MV-4-11 (cell line): ENCODE measurements at places on chromosomes 4 and X.

- DNase-seq: no peak
These were observed 147.1 kb upstream of the RPS6KA6 start for GRCh38 chrX:84335121-84335520.

- no peak for DNase-seq
These were observed 5.7 kb downstream of the MXD4 start for GRCh38 chr4:2256156-2256731.

DNA sequence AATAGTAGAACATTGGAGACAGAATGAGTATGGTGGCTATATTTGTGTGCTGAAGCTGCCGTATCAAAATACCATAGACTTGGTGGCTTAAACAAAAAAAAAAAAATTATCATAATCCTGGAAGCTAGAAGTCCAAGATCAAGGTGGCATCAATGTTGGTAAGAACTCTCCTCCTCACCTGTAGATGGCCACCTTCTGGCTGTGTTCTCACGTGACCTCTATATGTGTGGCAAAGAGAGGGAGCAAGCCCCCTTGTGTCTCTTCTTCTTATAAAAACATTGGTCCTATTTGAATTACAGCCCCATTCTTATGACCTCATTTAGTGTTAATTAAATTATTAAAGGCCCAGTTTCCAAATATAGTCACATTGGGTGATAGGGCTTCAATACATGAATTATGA lies 1640.9 kb upstream of the PCDH7 start:
- no peak for DNase-seq

- no peak for DNase-seq
These were observed 1015.0 kb upstream of the GRID2 start for GRCh38 chr4:91288702-91289311.

DNA sequence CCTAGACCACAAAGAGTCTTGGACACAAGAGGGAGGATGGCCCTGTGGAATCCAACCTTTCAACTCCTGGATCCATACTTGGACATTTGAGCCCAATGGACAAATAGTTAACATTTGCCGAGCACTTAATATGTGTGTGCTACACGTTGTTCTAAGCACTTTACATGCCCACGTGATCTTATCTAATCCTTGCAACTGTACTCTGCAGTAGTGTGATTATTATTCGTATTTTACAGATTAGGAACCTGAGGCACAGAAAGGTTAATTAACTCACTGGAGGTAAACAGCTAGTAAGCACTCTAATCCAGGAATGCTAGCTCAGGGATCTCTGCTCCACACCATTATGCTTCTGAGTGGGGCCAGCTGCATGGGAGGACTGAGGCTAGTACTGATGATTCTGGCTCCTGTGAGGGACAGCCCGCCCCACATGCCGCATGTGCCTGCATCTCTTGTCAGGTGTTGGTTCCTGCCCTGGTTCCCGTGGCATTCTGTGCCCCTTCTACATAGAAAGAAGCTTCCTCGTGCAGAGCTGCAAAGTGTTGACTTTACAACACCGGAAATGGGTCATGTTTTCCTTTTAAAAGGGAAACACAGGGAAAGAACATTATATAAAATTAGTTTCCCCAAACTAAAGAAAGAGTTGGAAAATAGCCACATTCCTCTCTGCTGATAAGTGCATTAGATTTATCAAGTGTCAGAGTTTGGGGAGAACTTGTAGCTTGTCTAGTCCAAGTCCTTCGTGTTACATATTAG lies 34.8 kb downstream of the PLAC1 start:
- DNase-seq: no peak

- no peak for DNase-seq
These were observed 162.0 kb upstream of the MAB21L2 start for GRCh38 chr4:150419939-150420338.

- DNase-seq: no peak
These were observed 7.3 kb downstream of the INPP4B start for GRCh38 chr4:142838778-142839177.

GRCh38 chrX:37646254-37646653 lies 39.3 kb upstream of the XK start:
- no peak for DNase-seq

GRCh38 chr4:105767579-105767978 lies 59.0 kb downstream of the GSTCD start:
- no peak for DNase-seq

DNA sequence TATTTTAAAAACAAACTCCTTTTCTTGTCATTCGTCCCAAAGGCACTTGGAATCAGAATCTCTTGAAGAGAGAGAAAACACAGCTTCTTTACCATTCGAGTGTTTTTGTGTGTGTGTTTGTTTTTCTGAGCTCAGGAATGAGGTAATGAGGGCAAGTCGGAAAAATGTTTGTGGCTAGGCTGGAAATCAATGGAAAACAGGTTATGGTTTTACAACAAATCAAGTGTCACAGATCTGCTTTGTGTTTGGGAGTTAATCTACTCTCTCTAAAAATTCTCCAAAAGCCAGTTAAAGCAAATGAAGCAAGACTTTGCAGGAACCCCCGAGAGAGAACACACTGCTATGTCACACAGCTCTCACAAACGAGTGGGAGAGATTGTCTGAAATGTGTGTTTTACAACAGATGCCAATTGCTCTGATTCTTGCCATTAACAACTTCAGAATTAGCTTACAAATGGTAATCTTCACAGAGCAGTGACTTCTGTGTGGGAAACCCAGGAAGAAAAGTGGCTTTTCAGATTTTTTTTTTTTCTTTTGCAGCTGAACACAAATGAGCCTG lies 264.1 kb downstream of the CBLL2 start:
- DNase-seq: no peak

GRCh38 chr4:176268963-176269362 lies at the start of gene ASB5:
ASB5 (minus strand) TSS chr4:176269222; CDS start chr4:176269108, 114 bp downstream.
- DNase-seq: no peak

- DNase-seq: peak; percentile 87
These were observed 59.0 kb downstream of the WWC2 start for GRCh38 chr4:183158062-183158461.

DNA sequence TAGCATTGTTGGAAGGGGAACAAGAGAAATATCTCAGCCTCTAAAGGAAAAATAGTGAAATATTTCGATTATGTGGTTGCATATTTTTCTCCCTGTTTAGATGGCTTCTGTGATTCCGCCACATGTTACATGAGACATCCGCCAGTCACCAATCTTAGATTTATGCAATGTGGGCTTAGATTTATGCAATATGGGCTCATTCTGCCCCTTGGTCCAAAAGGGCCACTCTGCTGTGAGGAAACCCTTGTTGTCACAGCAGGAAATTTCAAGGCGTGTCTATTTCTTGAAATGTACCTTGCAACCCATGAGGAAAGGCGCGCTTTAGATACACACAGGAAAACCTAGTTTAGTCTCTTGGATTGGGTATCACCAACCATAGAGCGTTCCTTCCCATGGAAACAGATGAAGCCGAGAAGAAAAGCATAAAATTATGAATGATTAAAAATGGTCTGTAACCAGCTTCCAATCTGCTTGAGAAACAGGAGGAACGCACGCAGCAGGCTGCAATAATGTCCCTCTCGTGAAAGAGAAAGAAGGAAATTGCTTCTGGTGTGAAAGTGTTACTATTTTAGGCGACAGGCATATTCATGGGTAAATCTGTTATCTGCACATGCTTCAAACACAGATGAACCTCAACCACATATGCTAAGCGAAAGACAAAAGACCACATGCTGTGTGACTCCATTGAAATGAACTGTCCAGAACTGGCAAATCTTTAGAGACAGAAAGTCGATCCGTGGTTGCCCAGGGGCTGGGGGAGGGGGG lies 3.7 kb downstream of the RS1 start:
- peak; percentile 62 for DNase-seq

- no peak for DNase-seq
These were observed 37.0 kb upstream of the GATB start for GRCh38 chr4:151797853-151798252.

GRCh38 chrX:8274170-8274569 lies 103.1 kb upstream of the VCX2 start:
- DNase-seq: no peak
